ENCODE measurements at places on chromosomes 1 and 21. TPM values are rescaled to one million over a fixed set of nuclear protein-coding genes. Genes with fewer than 3 reads are reported as not detected.

DNA sequence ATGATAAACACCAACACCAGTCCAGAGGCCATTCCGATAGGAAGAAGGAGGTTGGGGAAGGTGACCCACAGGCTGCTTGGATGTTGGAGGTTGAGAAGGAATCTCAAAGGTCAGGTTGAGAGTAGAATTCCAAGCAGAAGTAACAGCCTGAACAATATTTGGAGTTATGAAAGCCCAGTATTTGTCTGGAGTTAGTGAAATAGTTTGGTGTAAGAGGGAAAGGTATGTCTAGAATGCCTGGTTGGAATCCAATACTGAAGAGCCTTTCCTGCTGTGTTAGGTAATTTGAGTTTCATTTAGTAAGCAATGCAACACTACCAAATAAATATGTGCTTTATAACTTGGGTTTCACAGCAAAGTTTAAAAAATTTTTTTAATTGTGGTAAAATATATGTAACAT, 70.5 kb upstream of the MCOLN3 start:
- DNase-seq = no peak

The PROX1 gene
- 4.1 TPM for total RNA-seq

- peak; percentile 47 for DNase-seq
Measured at GRCh38 chr1:13224480-13225060, 1.4 kb downstream of the PRAMEF18 start.

The PRR9 gene
- total RNA-seq = not detected

The VANGL2 gene
- total RNA-seq = 1.7 TPM

- no peak for DNase-seq
Measured at GRCh38 chr1:1786836-1787605, 8.8 kb upstream of the NADK start.

The PTCH2 gene
- 0.93 TPM for total RNA-seq

DNA sequence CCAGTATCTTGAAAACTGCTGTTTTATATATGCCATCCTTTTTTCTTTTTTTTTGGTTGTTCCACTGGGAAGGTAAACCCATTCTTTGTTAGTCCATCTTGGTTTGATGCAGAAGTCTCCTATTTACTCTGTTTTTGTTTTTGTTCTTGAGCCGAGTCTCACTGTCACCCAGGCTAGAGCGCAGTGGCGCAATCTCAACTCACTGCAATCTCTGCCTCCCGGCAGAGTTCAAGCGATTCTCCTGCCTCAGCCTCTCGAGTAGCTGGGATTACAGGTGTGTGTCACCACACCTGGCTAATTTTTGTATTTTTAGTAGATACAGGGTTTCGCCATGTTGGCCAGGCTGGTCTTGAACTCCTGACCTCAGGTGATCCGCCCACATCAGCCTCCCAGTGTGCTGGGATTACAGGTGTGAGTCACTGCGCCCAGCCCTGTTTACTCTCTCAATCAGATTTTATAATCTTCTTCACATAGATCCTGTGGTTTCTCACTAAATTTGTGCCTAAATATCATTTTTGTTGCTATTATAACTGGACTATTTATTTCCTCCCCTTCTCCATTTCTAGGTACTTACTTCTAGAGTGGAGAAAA, 12.5 kb downstream of the SYF2 start:
- DNase-seq = no peak

The ABCG1 gene
- total RNA-seq = 25.9 TPM

The S100A1 gene
- 12.6 TPM for total RNA-seq

The RBM8A gene
- 110 TPM for total RNA-seq

The C1orf87 gene
- total RNA-seq = not detected

The FAM72A gene
- 6.2 TPM for total RNA-seq

The RNU1-1 gene
- total RNA-seq = 6,165 TPM

The YBX1 gene
- 677 TPM for total RNA-seq

GRCh38 chr1:244346972-244347618, 104.6 kb downstream of the ADSS2 start:
- DNase-seq = no peak

The LCE3E gene
- not detected for total RNA-seq

DNA sequence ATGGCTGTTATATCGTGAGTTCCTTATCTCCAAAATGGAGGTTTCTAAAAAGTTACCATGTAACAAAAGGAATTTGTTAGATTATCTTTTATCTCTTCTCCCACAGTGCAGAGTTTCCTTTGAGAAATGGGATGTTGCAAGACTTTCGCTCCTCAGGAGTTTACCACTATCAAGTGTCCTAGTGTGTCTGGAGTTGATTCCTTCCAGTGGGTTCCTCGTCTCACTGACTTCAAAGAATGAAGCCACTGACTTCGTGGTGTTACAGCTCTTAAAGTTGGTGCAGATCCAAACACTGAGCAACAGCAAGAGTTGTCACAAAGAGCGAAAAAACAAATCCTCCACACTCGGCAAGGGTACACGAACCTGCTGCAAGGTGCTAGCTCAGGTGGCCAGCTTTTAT, 37.0 kb downstream of the SPAG17 start:
- DNase-seq = no peak

The FASLG gene
- not detected for total RNA-seq

DNA sequence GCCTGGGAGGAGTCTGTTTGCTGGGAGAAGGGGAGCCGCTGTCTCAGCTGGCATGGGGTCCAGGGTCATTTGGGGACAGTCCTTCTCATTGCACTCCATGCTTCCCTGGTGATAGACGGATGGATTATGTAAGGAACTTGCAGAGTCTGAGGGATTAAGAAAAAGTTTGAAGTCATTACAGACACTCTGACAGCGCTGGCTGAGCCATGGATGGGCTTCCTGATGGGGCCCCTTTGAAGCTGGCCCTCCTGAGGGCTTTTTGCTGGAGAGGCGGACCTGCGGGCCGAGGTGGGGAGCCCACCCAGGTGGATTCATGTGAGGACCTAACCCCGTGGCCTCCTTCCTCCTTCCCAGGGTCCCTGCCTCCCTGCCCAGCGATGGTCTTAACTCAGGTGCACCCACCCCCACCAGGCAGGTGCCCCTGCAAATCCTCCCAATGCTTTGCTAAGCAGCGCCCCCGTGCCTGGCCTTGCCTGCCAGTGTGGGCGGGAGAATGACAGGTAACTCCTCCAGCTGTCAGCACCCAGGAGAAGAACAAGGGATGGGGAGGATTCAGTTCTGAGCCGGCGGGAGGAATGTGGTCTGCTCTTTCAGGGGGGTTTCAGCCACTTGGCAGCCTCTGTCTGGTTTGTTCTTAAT, 24.2 kb upstream of the C1orf174 start:
- DNase-seq = no peak

- no peak for DNase-seq
Measured at GRCh38 chr1:200226268-200226968, 183.4 kb downstream of the ZNF281 start.

The HFM1 gene
- 0.84 TPM for total RNA-seq

The ZNF593OS gene
- not detected for total RNA-seq

The CRABP2 gene
- total RNA-seq = 6.7 TPM

- no peak for DNase-seq
Measured at GRCh38 chr1:16315437-16315836, 36.8 kb downstream of the FBXO42 start.

DNA sequence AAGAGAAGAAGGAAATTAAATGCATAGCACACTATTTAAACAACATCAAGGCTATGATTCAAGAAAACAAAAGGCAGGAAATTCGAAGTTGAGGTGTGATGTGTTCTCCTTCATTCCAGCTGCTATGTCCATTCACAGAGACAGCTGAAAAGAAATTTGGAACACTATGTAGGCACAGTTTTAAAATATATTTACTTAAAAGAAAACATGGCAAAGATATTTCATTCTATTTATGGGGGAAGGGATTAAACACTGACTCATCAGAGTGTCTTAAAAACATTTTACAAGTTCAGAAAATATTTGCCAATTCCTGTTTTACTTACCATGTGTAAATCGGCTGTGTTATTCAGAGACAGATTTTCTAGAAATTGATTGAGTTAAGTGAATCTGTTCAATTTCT, 39.4 kb upstream of the NGF start:
- DNase-seq = no peak

GRCh38 chr1:153984123-153984894, 1.8 kb downstream of the RAB13 start:
- DNase-seq = no peak

- DNase-seq = no peak
Measured at GRCh38 chr1:29823561-29823960, 587.2 kb downstream of the PTPRU start.

DNA sequence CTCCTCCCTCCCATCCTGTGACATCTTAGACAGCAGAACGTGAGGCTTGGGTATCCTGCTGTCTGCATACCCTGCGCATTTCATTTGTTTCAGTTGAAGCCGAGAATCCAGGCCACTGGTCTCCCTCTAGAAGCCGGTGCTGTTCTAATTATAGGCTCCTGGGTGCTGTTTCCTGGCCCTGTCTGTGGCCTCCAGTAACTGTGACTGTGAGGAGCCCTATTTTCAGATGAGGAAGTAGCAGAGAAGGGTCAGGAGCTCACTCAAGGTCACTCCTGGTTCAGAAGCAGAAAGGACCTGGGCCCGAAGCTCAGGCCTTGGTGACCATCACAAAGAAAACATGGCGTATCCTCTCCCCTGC, 24.0 kb downstream of the COQ8A start:
- no peak for DNase-seq

DNA sequence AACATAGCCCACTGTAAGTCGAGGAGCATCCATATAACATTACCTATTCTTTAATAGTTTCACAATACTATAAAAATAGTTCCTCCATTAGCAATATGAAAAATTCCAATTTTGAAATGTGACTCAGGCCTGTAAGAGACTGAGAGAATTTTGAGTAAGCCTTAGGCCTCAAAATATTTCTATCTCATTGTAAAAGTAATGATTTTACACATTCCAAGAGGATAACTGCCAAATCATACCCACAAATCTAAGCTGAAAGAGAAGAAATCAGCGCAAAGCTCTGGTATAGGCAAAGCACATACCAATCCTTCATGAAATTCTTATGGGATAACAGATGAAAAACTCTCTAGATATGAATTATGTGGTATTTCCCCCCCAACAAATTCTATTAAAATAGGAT, 144.1 kb downstream of the CDC42BPA start:
- no peak for DNase-seq

The REG4 gene
- 0.26 TPM for total RNA-seq

- no peak for DNase-seq
Measured at GRCh38 chr1:106480629-106481028, 575.8 kb upstream of the PRMT6 start.

The SPATA17 gene
- not detected for total RNA-seq

The TCHH gene
- total RNA-seq = 1.1 TPM

DNA sequence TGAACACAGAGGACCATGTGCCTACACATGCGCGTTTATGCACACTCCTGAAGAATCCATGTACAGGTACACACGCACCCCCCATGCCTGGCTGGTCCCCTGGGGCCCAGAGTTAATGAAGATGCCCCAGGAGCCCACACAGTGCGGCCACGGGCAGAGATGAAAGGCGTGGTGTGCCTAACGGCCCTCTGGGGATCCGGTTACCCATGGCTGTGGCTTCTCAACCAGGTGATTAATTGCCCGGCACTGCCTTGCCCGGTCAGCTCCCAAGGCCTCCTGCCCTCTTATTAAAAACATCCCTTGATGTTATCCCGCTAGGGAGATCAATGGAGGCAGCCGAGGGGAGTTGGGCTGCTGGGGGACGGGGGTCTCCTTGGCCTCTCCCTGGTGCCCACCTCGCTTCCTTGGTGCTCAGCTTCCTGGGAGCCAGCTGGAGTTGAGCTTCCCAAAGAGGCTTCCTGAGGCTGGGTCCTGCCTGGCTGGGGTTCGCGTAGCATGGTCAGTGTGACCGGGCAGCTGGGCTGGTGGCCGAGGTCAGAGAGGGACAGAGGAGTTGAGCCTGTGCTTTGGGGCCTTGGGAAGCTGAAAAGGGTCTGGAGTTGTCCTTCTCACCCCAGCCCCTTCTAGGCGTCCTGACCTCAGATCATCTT, 75.0 kb upstream of the WNT4 start:
- peak; percentile 72 for DNase-seq

DNA sequence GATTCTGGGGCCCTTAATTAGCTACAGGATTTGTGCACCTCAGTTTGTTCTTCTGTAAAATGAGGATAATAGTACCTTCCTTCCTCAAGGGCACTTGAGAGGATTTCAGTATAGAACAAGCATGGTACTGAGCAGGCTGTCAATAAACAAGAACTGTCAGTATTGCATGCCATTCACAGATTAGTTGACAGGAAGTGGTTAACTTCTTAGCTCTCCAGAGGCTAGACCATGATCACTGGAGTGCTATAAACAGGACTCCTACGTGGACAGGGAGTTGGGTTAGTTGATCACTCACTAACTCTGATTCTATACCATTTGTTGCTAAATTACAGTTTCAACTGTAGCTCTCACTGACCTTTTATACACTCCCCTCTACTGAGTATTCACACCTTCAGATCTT, 126.2 kb upstream of the DAB1 start:
- DNase-seq = no peak

Data from mesenteric fat pad (tissue), 1 donor.